GM03348 (cell line): ENCODE measurements at places on chromosomes 4 and X.

GRCh38 chr4:118235566-118236120 lies 117.2 kb downstream of the PRSS12 start:
- no peak for DNase-seq

DNA sequence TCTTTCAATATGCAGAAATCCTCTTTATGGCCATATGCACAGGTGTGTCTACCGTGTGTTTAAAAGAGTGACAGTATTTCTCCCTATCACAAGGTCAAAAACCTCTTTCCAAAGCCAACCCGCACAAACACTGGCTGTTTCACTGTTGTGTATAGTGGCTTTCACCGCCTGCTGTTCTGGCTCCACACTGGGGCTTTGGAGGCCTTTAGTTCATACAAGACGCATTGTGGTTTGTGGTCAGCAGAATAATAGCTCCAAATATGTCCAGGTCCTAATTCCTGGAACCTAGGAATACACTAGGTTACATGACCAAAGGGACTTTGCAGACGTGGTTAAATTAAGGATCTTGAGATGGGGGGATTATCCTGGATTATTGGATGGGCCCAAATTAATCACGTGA lies 40.7 kb upstream of the FAM9A start:
- no peak for DNase-seq

DNA sequence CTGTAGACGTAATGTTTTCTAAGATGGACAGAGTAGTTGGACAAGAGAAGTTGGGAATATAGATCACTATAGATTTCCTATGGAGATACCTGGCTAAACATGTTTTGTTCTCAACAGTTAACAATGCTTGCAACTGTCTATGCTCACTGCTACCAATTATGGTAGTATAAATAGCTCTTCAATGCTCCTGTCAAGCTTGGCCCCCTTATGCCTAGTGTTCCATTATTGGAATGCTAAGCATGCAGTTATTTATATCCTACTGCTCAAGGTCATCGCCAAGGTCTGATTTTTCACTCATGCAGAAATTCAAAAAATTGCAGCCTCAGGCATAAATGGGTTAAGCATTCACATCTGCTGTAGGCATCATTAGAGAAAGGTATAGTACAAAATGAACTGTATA lies 519.0 kb downstream of the IL15 start:
- DNase-seq: no peak

DNA sequence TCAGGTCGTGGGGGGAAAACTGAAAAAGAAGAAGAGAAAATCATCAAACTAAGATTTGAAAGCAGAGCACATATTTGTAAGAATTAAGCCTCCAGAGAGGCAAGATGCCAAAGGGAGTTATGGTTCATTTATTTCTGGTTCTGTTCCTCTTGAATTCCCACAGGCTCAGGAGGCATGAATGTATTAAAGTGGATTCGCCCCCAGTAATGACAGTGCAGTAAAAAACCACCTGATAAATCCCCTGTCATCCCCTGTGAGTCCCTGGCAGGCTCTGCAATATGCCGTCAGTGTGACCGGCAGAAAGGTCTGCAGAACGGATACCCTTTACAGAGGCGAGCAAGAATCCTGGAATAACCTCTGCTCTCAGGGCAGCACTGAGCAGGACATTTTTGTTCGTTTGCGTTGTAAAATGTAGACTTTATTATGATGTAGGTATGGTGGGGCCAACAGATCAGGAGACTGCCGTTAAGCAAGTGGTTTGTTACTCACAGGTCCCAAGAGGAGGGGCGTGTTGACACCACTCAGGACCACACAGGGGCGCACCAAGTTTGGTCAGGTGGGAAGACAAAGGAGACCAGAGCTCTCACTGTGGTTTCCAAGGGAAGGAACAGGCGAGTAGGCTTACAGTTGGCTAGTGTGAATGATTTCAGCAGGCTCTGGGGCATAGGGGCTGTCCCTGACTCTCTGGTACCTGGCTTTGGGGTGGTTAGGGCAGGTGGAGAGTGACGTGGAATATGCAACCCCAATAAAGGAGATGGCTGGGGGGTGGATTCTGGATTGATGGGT lies 75.3 kb downstream of the DHRSX start:
- no peak for DNase-seq

GRCh38 chrX:152074163-152074562 lies 64.2 kb downstream of the MAGEA10 start:
- DNase-seq: no peak
